ENCODE measurements at places on chromosomes 13 and 19.

GRCh38 chr19:45878043-45878794, 7.7 kb downstream of the IRF2BP1 start:
- no peak for DNase-seq

GRCh38 chr13:97659602-97660001, 225.6 kb downstream of the RAP2A start:
- peak; percentile 13 for DNase-seq

DNA sequence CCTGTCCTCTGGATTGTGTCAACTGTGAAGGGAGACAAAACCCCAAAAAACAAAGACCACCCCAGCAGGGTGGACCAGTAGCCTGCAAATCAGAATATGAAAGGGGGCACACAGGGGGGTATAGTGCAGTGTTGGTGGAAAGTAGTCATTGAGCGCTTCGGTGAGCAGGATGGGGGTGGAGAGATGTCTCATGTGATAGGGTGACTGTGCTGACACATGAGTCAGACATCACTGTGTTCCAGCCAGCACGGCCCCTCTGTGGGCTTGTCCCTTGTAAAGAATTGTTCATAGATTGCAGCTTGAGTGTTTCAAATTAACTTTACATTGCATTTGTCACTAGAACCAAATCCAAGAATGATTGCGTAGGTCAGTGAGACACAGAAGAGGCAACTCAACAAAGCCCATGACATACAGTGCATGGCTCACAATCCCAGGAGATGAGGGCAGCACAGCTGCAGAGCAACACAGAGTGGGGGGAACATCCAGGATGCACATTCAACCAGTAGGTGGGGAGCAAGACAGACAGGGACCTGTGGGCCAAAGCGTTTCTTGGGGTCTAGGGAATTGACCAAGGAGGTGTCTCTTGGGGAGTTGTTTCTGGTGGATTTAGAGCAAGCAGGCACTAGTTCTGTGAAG, 7.5 kb downstream of the ZNF440 start:
- DNase-seq: no peak

GRCh38 chr13:114070098-114070799, 62.2 kb downstream of the RASA3 start:
- no peak for DNase-seq

- DNase-seq: no peak
Observed at GRCh38 chr19:2050349-2050990, 574 bp downstream of the MKNK2 start.

DNA sequence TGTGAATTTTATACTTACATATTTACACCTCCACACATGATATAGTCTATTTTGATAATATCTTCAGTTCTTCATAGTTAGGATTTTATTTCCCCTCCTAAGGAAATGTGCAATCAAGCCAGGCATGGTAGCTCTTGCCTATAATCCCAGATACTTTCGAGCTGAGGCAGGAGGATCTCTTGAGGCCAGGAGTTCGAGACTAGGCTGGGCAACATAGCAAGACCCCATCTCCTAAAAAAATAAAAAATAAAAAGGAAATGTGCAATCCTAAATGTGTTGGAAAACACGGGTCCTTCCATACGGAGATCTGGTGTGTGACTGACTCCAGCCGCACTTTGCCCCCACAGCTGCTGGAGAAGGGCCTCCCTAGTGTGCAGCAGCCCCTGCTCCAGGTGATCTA, 71.5 kb downstream of the ZAR1L start:
- no peak for DNase-seq

GRCh38 chr19:16446724-16447368, 24.9 kb downstream of the EPS15L1 start:
- DNase-seq: no peak

- DNase-seq: no peak
Observed at GRCh38 chr19:40280608-40281221, 4.4 kb downstream of the AKT2 start.

GRCh38 chr13:65966991-65967451, 1263.1 kb downstream of the PCDH9 start:
- DNase-seq: no peak

GRCh38 chr13:112859817-112860190, 109.2 kb upstream of the MCF2L start:
- no peak for DNase-seq

- DNase-seq: no peak
Observed at GRCh38 chr13:73451221-73452029, 392.6 kb downstream of the KLF5 start.

GRCh38 chr13:20567881-20568528, 1.0 kb downstream of the IFT88 start:
- DNase-seq: no peak

DNA sequence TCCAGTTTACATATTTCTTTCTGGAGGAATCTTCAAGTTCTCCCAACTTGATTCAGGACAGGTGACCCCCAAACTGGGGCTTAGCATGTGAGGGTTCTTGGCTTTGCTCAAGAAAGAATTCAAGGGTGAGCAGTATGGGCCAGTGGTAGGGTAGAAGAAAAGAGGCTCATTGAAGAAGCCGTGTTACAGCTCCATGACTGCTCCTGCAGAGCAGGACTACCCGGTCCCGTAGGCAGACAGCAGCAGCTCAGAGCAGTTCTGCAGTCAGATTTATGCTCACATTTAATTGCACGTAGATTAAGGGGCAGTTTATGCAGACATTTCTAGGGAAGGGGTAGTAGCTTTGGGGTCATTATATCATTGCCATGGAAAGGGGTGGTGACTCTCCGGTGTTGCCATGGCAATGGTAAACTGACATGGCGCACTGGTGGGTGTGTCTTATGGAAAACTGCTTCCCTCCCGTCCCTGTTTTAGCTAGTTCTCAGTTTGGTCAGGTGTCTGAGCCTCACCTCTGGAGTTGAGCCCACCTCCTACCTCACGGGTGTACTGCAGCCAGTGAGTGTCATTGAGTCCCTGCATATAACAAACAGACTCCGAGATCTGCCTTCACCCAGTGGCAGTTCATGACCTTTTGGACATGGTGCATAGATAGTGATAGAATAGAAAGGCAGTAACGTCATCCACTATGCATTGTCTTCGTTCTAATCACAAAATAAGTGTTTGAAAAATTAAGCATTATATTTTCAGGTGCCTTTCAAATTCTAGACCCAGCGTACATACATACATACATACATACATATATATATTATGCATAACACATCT, 16.0 kb upstream of the ZNF792 start:
- DNase-seq: no peak

DNA sequence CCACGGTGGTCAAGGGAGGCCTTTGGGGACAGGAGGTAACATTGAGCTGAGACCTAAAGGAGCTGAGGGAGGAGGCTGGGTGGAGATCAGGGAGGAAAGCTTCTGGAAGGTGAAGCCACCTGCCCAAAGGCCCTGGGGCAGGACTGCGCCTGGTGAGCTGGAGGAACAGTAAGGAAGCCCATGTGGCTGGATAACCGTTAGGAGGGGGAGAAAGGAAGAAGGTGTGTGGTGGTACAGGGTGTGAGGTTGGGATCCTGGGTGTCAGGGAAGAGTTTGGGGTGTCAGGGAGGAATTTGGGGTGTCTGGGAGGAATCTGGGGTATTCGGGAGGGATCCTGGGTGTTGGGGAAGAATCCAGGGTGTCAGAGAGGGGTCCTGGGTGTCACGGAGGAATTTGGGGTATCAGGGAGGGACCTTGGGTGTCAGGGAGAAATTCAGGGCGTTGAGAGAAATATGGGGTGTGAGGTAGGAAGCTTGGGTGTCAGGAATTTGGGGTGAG, 695 bp downstream of the TICAM1 start:
- no peak for DNase-seq

GRCh38 chr13:39095500-39095899, 57.2 kb downstream of the NHLRC3 start:
- DNase-seq: no peak

GRCh38 chr19:38557205-38557799, 60.5 kb downstream of the MAP4K1 start:
- DNase-seq: no peak

DNA sequence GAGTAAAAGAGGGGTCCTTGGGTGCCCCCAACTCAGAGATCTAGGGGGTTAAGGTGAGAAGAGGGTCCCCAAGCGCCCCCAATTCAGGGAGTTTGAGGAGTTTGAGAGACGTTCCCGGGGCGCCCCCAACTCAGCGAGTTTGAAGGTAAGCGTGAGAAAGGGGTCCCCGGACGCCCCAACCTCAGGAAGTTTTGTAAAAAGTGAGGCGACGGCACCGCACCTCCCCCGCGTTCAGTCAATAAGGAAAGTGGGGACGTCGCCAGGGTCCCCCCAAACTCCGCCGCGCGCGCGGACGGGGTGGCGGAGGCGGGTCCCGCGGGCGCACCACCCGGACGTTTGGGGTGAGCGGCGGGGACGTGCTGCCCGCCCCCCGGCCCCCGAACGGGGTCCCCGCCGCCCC, 353 bp downstream of the RFX2 start:
- DNase-seq: no peak

- peak; percentile 26 for DNase-seq
Observed at GRCh38 chr13:29472332-29472961, 123.0 kb downstream of the SLC7A1 start.

- DNase-seq: no peak
Observed at GRCh38 chr13:95724252-95724651, 47.3 kb downstream of the DNAJC3 start.

DNA sequence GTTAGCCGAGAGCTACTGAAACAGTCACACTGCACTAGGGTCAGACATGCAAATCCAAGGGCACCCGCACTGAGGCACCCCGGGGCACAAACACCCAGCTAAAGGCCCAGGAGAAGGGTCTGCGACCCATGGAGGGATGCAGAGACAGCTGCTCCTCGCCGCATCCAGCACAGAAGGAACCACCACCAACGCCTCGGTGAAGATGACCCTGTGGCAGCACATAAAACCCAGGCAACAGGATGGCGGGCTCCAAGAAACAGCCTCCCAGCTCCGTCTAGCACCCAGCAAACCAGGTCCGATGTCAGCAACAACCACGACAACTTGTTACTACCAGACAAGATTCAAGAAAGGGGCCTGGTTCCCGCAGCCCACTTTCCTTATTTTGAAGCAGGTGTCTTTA, 82.1 kb downstream of the STK24 start:
- no peak for DNase-seq

GRCh38 chr19:17348700-17349099, 11.3 kb downstream of the GTPBP3 start:
- DNase-seq: peak; percentile 93

DNA sequence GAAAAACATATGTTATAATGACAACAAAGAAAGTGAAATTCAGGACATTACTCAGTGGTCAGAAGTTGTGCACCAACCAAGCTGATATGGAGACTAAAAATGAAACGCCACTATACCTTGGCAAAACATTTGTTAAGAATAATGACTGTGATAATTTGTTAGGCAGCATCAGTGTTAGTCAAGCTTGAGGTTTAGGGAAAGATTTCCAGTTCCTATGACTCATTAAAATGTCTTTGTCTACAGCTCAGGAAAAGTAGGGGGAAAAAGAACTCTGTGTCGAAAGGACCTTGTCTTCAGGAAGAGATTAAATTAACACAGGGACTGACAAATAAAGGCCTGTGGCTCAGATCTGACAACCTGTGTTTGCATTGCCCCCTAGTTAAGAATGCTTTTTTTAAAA, 764.1 kb upstream of the SLITRK6 start:
- DNase-seq: peak; percentile 8

GRCh38 chr19:33085570-33086128, 4.7 kb downstream of the GPATCH1 start:
- no peak for DNase-seq

DNA sequence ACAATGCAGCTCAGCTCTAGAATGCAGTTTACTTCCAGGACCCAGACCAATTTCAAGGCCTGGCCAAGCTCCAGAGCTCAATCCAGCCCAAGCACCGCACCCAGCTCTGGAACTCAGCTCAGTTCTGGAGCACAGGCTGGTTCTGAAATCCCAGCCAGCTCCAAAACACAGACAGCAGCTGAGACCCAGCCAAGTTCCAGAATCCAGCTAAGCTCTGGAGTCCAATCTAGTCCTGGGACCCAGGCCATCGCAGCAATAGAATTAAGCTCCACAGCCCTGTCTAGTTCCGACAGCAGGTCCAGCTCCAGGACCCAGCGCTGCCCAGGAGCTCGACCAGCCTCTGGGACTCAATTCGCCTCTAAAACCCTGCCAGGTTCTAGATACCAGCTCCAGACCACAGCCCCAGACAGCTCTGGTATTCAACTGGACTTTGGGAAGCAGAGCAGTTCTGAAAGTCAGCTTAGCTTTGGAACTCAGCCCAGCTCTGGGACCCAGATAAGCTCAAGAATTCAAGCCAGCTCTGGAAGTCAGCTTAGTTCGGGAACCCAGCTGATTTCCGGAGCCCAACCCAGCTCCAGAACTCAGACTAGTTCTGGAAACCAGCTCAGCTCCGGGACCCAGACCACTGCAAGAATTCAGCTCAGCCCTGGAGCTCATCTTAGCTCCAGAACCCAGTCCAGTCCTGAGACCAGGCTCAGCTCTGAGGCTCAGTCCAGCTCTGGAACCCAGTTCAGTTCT, 6.8 kb downstream of the GIPC3 start:
- no peak for DNase-seq

GRCh38 chr13:40438022-40438680, 228.3 kb downstream of the FOXO1 start:
- DNase-seq: no peak

DNA sequence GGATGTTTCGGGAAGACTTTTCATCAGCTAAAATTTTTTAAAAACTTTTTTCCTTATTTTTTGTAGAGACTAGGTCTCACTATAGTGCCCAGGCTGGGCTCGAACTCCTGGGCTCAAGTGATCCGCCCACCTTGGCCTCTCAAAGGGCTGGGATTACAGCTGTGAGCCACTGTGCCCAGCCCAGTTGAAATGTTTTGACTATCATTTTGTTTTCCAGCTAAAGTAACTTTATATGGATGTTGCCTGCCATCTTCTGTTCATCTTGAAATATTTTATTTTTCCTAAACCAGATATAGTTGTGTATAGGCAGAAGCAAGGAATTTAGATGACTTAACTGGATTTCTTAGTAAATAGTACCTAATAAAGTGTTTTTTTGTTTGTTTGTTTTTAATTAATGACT, 7.0 kb downstream of the CAB39L start:
- DNase-seq: no peak

DNA sequence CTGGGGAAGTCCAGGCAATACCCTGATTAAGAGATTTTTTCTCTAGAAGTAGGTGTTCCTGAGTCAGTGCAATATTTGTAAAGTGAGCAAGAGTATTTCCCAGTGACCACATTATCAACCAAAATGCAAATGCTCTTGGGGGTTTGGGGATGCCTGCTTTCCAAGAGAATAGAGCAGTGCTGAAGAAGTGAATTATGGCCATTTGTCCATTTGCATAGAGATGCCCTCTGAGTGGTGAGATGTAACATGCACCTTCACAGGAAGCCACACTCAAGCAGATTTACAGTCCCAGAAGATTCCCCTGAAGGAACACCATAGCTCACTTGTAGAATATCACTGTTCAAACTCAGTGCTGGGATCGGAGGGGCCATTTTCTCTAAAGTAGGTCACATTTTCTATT, 71.8 kb downstream of the TNFSF11 start:
- no peak for DNase-seq

GRCh38 chr13:77565635-77566034, 30.1 kb downstream of the SCEL start:
- DNase-seq: no peak
